ENCODE measurements at places on chromosomes 6 and 20.

DNA sequence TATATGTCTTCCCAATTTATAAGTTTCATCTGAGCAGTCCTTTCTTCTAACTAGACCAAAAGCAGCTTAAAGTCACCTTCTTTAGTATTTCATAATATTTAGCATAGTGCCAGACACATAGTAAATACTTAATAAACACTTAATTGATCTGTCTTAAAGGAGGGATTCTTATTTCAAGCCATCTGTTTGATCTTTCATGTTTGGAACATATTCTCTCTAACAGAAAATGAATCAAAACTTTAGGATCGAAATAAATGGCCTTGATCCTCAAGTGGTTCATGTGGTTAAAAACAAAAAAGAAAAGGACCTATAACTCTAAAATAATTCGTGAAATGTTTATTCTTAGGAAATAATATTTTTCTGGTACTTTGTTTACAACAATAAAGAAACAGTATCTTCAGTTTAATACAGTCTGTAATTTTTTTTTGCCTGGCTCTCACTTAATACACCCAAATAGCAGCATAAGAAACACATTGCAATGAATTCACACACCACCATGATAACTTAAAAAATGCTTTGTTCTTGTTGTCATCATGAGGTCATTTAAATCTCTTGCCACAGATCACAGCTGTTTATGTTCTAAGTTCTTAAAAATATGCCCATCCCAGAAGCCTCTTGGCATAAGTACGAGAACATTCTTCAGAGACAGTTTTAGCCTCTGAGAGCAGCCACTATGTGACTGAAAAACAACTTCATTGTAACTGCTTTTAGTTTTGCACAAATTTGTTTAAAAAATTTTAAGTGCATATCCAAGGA lies 48.1 kb downstream of the ESF1 start:
- no peak for DNase-seq
- H3K27me3 ChIP-seq = no peaks in the 10 kb centered on the region
- H3K36me3 ChIP-seq = peaks cover 8% of the 10 kb centered on the region
- no peaks in the 10 kb centered on the region for H3K4me1 ChIP-seq

- no peaks in the 10 kb centered on the region for H3K27me3 ChIP-seq
- peaks cover 18% of the 10 kb centered on the region for H3K4me1 ChIP-seq
- H3K4me3 ChIP-seq = no peak overlapping the region
- H3K36me3 ChIP-seq = no peaks in the 10 kb centered on the region
Measured at GRCh38 chr6:37487591-37488380, 11.9 kb downstream of the CCDC167 start.

DNA sequence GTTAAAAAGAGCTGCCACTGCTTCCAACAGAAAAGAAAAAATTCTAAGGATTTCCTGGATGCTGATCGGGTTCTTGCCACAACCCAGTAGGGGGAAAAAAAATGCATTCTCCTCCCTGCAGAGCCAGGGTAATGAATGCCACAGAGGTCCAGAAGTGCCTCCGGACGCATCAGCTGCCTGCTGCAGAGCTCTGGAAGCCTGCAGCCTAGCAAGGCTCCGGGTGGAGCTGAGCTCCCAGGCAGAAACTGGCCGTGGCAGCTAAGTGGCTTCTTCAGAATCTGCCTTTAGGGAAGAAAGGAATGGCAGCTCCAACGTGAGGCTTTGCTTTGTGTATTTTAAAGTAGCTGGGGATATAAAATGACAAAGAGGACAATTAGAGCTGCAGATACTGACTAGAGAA lies 155.0 kb downstream of the CFAP61 start:
- H3K36me3 ChIP-seq = no peaks in the 10 kb centered on the region
- DNase-seq = no peak
- H3K27ac ChIP-seq = no peak overlapping the region
- no peaks in the 10 kb centered on the region for H3K27me3 ChIP-seq

- H3K27ac ChIP-seq = no peak overlapping the region
- H3K27me3 ChIP-seq = no peaks in the 10 kb centered on the region
- no peak overlapping the region for H3K4me3 ChIP-seq
- H3K4me1 ChIP-seq = peaks cover 10% of the 10 kb centered on the region
- H3K36me3 ChIP-seq = no peaks in the 10 kb centered on the region
Measured at GRCh38 chr6:19999319-20000191, 162.4 kb downstream of the ID4 start.

GRCh38 chr6:147870506-147871110 lies 362.1 kb downstream of the SAMD5 start:
- H3K4me1 ChIP-seq = no peaks in the 10 kb centered on the region
- H3K36me3 ChIP-seq = no peaks in the 10 kb centered on the region
- H3K4me3 ChIP-seq = no peak overlapping the region
- no peak overlapping the region for H3K27ac ChIP-seq
- DNase-seq = no peak

DNA sequence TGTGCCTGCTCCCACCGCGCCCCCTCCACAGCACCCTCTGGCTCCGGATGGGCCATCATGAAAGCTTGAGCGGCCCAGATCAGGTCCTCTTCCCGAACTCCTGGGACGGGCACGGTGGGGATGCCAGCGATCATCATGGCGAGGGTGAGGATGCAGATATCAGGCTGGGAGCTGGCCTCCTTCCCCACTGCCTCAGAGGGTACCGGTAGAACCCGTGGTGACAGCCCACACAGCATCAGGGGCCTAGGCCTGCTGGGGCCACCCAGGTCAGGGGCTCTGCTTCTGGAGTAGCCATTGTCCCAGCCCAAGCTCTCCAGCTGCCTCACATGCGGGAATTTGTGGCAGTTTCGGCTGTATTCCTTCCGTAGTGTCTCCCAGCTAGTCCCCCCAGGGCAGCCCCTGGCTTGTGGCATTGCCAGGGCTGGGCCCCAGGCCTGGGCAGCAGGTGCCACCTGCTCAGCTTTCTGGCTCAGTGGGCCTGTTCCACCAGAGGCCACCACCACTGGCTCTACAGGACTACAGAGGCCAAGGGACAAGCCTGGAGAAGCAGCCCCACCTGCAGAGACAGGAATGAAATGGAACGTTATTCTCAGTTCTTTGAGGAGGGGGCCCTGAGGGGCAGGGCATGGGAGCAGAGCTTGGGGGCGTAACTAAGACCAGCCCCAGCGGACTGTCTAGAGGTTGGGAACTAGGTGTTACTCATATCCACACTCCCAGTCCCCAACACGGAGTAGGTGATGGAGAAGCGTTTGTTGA lies 654 bp downstream of the SPATA25 start:
- no peak overlapping the region for H3K27ac ChIP-seq
- H3K4me1 ChIP-seq = peaks cover 8% of the 10 kb centered on the region
- H3K36me3 ChIP-seq = peaks cover 14% of the 10 kb centered on the region
- H3K27me3 ChIP-seq = no peaks in the 10 kb centered on the region
- H3K4me3 ChIP-seq = no peak overlapping the region
